Suprapubic skin (tissue), 4 donors: ENCODE measurements at places on chromosomes 12 and 14.
A peak's percentile ranks its signal among the peaks of the same experiment; 100 is the strongest.

DNA sequence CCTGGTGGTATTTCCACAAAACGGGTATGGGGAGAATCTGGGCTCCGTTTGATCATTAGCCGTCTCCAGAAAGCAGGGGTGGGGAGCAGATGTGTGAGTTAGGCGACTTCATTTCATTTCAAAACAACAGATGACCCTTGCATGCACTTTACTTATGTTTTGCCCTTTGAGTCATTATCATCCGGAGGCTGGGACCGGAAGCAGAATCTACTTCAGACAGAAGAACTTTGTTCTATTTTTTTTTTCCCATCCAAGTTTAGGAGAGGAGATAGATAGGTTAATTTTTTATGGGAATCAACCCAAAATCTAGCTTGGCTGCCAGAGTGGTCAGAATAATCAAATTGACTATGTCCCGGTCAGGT lies 31.3 kb upstream of the CMAS start:
- DNase-seq: no peak

DNA sequence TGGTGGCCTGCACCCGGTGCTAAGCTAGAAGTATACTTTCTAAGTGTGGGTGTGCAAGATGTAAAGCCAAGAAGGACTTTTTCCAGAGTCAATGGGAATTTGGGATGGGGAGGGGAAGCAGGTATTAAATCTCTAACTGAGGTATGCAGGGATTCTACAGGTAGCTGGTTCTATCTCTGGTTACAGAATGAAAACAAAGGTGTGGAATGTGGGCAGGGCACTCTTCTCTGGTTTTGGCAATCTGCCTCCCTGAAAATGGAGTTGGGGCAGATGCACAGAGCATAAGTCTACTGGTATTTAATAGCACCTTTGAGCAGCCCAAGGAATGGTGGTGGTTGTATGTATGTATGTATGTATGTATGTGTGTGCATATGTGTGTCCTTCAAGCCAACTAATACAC lies 66.7 kb upstream of the PPP1R12A start:
- no peak for DNase-seq

DNA sequence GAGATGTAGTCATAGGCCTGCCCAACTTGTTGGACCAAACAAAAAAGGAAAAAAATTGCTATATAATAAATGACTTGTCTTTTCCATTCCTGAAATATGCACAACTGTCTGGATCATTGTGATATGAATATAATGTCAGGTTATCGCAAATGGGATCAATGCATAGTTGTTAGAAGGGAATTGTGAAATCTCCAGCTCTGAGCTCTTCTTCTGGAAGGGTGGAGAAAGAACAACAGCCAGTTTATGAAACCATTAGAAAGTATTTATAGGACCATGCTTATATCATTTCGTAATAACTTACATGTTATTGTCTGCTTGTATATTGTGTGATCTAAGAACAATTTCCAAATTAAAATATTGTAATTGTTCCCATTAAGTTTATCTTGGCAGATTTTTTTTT lies 35.7 kb upstream of the HIF1A start:
- no peak for DNase-seq

GRCh38 chr14:23349156-23349845 lies 3.4 kb downstream of the SLC22A17 start:
- no peak for DNase-seq

DNA sequence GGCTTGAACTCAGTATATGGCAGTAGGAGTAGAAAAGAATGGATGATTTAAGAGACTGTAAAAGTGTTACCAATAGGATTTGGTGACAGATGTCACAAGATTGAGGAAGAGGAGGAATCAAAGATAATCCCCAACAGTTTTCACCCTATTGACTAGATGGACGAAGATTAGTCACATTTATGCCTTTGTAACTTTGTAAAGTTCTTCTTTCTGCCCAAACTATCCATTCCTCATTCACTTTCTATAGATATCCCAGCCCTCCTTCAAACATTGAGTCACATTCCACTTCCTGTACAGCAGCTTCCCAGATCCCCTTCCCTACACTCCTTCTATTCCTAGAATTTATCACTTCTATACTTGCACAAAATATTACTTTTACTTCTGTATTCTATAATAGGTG lies 207.9 kb downstream of the BTG1 start:
- DNase-seq: no peak

DNA sequence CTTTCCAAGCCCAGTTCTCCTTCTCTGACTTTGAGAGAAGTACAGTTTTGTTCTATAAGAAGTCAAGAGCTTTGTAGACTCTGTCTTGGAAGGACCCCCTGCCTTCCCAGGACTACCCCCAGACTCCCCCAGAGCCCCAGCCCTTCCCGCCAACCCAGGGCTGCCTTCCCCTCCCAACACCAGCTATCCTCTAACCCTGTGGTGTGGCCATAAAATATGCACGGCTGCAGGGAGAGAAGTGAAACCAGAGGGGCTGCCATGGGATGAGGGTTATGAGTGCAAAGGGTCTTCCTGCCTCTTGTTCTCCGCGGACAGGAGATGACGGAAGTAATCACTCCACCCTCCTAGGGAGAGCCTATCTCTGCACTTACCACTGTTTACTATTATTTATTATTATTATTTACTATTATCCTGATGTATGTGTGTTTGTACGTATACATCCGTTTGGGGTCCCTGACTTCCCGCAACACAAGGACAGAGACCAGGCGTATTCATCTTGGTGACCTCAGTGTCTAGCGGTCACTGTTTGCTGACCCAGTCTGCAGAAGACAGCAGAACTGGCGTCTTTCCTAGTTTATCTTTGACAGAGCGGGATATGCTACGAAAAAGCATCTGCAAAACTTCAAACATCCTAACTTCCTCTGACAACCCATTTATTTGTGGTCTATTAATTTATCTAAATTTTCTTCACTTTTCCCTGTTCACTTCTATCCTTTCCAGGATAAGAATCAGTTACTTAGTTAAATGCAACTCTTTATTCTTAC lies 3.5 kb upstream of the SCNN1A start:
- no peak for DNase-seq

DNA sequence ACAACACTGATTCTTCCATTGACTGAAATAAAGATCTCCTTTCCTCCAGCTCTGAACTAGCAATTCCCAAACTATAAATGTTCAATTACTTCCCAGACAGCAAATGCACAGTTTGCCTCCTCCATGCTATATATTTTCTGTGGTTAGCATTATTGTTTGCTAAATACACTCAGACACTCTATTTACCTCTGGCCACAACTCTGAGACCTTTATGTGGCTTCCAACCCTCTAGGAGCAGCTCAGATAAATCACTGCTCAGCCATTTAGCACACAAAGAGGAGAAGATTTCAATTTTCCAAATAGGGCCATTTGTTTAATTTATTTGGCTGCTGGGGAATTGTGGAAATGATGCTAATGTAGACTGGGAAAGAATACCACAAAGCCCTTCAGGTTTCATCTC lies 202.0 kb downstream of the SPTSSA start:
- no peak for DNase-seq

GRCh38 chr12:51323317-51323960 lies 535 bp downstream of the BIN2 start:
- DNase-seq: no peak

GRCh38 chr12:102871014-102871413 lies 46.0 kb downstream of the PAH start:
- DNase-seq: no peak

- no peak for DNase-seq
Measured at GRCh38 chr14:92469515-92469914, 44.1 kb upstream of the RIN3 start.

- DNase-seq: no peak
Measured at GRCh38 chr14:63578300-63578699, 35.1 kb upstream of the PPP2R5E start.

DNA sequence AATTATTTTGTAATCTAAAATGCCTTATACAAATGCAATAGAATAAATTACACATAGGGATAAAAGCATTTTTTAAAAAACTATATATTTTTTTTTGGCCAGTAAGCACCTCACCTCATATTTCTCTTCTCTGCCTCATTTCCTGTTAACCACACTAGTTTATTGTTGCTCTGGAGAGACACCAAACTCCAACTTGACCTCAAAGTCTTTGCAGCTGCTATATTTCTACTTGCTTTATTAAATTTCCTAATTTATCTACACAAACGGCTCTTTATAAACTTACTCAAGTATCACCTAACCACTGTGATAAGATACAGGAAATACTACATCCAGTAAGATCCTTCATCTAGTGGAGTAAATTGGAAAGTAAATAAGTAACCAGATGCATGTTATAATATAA lies 622.3 kb downstream of the C12orf50 start:
- DNase-seq: no peak

DNA sequence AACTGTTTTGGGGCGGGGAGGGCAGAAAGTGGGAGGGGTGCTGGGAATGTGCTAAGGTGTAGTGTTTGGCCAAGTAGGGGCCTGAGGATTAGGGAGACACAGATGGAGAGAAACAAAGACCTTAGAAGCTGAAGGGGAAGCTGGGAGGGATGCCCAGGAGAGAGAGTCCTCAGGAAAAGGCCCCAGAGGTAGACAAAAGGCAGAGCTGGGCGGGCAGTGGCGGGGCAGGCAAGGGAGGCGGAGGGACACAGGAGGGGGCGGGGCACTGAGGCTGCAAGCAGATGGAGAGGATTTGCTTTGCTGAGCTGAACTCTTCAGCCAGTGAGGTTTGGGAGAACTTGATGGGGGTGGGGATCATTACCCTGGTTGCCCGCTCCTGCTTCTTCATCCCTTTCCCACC lies 2.8 kb downstream of the PTMS start:
- no peak for DNase-seq

DNA sequence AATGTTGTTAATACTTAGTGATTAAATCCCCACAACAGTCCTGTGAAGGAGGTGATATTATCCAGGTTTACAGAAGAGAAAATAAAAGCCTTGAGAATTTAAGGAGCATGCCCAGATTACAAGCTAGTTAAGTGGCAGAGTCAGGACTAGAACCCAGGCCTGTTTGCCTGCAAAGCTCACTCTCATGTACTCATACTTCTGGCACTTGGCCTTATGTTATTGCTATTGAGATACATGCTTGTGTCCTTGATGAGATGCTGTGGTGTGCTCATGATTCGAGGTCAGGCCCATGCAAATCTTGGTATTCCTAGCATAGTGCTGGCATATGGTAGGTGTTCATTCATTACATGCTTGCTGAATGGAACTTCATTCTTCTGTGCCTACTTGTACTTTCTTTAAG lies 7.6 kb upstream of the EID3 start:
- DNase-seq: no peak

DNA sequence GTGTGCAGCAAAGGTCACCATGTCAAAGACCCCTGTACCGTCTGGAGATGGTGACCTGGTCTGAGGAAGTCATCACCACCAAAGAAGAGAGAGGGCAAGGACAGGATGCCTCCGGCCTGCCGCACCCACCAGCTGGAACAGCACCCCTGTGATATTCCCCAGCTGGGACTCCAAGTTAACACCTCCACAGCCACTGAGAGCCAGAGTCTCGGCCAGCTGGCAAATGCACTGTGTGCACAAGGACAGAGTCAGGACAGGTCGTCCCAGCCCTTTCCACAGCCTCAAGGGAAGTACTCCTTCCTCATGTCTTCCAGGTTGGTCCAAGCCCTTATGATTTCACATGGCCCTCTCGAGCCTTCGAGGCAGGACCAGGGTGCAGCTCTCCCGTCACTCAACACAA lies 19.3 kb upstream of the FKBP4 start:
- DNase-seq: no peak

- DNase-seq: no peak
Measured at GRCh38 chr14:70407621-70408020, 9.3 kb downstream of the SYNJ2BP start.

GRCh38 chr12:48356041-48356768 lies 5.5 kb upstream of the ZNF641 start:
- DNase-seq: no peak

DNA sequence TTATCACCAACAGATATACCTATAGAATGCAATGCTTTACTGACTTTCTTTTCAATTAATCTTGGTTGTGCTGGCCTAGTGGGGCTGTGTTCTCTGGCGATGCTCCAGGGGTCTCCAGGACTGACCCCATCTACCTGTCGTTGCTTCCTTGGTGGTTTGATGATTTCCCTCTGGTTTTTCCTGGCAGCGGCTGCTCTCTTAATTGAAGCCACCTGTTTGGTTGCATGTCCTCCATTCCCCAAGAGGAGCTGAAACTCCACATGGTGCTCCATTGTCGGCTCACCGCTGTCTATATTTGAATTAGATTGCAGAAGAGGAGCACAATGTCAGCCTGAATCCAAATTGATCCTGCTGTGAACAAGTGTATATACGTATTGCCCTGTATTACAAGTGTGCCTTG lies 7.1 kb upstream of the IFNG-AS1 start:
- DNase-seq: no peak

GRCh38 chr14:89466484-89466883 lies 49.5 kb upstream of the FOXN3 start:
- DNase-seq: no peak

DNA sequence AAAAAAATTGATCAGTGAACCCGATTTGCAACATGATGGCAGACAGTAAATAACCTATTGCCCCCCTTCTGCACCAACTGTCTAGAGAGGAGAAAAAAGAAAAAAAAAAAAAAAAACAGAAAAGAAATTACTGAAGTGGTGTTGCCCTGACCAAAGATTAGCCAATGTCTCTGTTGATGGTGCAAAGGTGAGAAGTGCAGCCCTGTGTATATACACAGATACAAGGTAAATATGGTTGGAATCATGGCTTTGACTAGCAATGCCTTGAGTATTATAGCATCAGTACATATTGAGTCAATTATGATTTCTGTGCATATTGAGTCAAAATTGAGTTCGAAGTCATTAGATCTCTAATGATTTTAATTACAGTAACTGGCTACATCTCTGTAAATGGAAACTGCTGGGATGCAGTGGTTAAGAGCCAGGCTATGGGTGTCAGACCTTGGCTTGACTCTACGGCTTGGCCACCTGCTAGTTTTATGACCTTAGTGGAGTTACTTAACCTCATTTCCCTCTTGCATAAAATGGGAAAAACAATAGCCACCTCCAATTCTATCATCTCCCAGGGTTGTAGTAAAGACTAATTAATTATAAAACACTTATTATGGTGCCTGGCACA lies 51.0 kb downstream of the EGLN3 start:
- DNase-seq: no peak

- peak; percentile 52 for DNase-seq
Measured at GRCh38 chr14:101451166-101451565, 110.1 kb upstream of the DIO3 start.

- DNase-seq: no peak
Measured at GRCh38 chr12:114711689-114712152, 27.7 kb upstream of the TBX3 start.

- no peak for DNase-seq
Measured at GRCh38 chr14:56720703-56721460, 89.4 kb downstream of the OTX2 start.

DNA sequence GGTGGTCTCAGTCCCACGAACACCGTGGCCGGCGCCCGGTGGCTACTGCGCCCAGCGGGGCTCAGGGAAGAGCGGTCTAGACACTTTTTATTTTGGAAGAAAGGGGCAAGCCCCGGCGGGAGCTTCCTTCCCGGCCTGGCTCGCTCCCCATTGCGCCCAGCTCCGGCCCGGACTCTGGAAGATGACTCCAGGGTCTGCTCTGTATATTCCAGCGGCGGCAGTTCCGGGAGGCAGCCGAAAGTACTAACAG lies 225.1 kb upstream of the CRY1 start:
- no peak for DNase-seq
